ENCODE measurements at places on chromosomes 5 and 9.

GRCh38 chr5:1889321-1890065 lies 6.8 kb upstream of the IRX4 start:
- DNase-seq = no peak

DNA sequence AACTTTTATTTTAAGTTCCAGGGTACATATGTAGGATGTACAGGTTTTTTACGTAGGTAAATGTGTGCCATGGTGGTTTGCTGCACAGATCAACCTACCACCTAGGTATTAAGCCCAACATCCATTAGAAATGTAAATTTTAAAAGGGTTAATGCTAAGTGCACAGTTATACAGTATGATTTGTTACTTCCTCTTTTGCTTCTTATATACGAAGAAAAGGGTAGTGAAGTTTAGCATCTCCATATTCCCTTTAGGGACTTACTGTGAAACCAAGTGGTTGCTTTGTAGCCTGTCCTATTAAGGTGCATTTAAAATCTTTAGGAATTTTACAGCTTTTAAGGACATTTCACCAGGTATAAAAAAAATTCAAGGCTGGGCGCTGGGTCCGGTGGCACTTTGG lies 46.4 kb downstream of the RBM27 start:
- DNase-seq = no peak

- DNase-seq = no peak
These were observed 367.5 kb downstream of the DEPDC1B start for GRCh38 chr5:60332244-60333004.

GRCh38 chr5:81650987-81651386 lies 99.9 kb downstream of the SSBP2 start:
- no peak for DNase-seq

- no peak for DNase-seq
These were observed 286.4 kb downstream of the DENND1A start for GRCh38 chr9:123643518-123643917.

DNA sequence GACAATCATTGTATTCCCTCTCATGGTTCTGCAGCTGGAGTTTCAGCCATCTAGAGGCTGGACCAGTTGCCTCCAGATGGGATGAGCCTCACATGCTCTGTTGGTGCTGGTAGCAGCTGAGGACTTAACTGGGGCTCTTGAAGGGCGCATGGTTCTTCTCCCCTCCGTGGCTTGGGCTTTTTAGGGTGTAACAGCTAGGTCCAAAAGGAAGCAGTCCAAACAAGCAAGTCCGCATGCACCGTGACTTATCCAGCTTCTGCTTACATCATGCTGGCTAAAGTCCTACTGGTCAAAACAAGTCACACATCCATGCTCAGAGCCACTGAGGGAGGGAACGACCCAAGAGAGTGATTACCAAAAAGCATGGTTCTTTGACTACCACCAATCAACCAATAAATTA lies 31.6 kb upstream of the SH3RF2 start:
- no peak for DNase-seq

- no peak for DNase-seq
These were observed 281.3 kb downstream of the ARRDC3 start for GRCh38 chr5:91101600-91102379.

- DNase-seq = no peak
These were observed 94.4 kb upstream of the IL6ST start for GRCh38 chr5:56088967-56089829.

DNA sequence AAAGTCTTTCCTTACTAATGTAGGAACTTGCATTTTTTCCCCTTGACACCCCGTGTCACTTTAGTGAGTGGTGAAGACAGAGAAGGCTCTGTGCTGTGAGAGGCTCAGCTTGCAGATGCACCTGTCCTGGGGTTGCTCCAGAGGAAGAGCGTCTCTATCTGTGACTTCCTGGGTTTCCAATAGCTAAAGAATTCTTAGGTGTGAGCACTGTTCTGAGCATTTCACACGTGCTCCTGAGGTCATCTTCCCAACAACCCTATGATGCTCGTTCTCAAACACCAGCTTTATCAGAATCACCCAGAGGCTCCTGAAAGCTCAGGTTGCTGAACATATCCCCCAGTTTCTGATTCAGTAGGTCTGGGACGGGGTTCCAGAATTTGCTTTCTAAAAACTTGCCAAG lies 6.4 kb upstream of the CTSV start:
- no peak for DNase-seq

DNA sequence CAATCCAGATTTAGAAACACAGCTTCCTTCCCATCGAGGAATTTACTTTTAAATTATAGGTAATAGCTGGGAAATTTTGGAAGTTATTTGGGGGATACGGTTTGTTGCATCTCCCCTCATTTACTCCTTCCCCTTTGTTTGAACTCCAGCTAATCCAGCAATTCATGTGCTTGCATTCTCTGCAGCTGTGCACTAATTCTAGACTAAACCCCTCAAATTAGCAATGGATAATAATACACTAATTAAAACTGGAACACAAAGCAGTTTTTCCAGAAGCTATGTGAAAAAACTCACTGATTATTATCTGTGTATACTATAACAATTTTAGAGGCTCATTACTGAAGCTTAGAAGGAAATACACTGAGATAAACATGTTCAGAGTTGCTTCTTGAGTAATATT lies 751.2 kb upstream of the ZNF608 start:
- DNase-seq = no peak

GRCh38 chr5:156322666-156323065 lies 4.3 kb upstream of the SGCD start:
- DNase-seq = no peak

GRCh38 chr5:10266839-10267238 lies 16.8 kb downstream of the CCT5 start:
- no peak for DNase-seq

DNA sequence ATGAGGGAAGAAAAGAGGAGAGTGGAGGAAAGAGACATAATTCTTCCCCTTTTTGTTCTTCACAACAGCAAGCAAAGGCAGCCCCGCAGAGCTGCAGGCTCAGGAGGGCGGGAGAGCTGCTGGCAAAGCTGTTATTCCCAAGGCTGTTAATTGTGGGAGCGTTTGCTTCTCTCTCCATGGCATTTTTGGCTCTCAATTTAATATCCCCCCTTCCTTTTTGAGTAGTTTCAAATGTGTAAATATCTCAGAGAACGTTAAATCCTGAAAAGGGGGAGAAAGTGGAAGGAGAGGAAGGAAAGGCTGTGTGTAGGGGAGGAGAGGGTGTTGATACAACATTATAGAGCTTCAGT lies 165.7 kb downstream of the NSG2 start:
- no peak for DNase-seq

DNA sequence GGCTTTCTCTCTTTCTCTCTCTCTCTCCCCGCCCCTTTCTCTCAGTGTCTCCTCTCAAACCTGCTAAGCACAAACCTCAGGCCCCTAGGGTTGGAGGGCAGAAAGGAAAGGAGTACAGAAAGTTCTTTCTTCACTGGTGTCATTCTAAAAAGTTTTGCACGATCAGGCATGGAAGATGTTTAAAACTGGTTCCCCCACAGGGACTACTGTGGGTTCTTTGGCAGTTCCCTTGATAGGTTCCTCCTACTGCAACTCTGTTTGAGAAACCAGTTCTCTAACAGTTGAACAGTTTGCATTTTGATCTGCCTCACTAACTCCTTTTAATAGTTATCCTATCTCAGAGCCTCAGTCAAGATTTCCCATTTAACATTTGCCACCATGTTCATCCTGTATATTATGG lies 82.9 kb downstream of the CDO1 start:
- DNase-seq = no peak

DNA sequence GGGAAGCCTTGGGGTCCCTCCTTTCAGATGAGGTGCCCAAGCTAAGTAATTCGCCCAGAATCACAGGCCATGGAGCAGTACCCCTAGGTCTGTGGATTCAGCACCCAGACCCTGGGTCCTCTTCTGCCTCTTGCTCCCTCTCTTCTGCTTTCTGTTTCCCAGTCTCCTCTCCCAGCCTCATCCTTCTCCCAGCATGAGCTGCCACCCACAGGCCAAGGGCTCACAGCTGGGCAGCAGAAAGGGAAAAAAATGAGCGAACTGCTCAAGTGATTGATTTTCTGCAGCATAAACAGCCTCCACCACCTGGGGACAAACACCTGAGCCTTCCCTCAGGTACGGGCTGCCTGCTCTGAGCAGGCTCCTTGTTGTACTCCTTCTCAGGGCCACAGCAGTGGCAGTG lies 113.9 kb upstream of the SAP30L start:
- DNase-seq = no peak

DNA sequence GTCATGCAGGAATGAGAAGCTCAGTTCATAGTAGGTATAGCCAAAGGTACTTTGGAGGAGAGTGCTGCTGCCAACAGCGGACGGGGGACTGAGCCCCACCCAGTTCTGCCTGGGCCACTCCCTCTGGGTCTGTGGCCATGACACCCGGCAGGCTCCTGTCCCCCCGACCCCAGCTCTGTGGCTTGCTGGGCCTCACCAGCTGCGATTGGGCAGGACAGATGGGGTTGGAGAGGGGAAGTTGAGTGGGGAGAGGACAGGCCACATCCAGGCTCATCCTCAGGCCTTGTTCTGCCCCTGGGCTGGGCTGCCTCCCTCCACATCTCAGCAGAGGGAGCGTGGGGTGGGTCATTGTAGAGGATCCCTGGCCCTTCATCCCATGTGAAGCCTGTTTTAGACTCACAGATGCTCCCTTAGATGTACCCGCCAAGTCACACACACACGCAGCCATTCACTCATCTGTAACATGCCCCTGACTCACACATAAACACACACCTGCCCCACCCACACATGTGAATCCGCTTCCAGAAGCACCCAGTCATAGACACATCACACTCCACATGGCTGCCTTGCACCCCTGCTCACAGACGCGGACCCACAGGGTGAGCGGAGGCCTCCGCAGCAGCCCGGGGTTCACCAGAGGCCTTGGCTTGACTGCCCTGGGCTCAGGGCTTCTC lies 48.8 kb downstream of the NTNG2 start:
- DNase-seq = no peak

DNA sequence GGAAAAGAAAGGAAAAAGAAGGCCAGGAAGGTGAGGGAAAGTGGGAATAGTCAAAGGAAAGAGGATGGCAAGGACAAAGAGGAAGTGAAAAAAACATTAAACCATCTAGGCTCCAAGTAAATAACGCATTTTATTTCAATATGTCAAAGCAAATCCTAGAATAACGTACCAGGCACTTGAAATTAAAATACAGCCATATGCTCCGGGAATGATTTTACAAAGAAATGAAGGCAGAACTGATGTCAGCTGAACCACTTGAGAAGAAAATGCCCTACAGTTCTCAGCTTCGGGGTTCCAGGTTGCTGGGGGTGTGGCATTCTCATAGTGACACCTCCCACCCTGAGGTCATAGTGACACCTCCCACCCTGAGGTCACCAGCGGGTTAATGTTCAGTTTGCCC lies 281.6 kb downstream of the SEMA5A start:
- no peak for DNase-seq

- no peak for DNase-seq
These were observed 34.5 kb downstream of the CREBRF start for GRCh38 chr5:173090639-173091038.

DNA sequence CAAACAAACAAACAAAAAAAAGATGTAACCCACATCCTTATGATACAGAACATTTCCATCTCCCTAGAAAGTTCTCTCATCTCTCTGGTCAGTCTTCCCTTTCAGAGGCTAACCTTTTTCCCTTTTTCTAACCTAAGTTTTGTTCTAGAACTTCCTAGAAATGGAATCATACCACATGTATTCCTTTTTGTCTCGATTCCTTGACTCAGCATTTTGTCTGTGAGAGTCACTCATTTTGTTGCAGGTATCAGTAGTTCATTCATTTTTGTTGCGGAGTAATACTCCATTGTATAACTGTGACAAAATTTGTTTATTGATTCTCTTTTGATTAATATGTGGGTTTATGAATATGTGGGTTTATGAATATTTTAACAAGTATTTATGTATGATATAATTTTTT lies 400.0 kb upstream of the PDE4D start:
- DNase-seq = no peak

- DNase-seq = no peak
These were observed 78.2 kb upstream of the ARAP3 start for GRCh38 chr5:141760193-141760592.

GRCh38 chr5:176700239-176700847 lies 53.1 kb downstream of the TSPAN17 start:
- no peak for DNase-seq

DNA sequence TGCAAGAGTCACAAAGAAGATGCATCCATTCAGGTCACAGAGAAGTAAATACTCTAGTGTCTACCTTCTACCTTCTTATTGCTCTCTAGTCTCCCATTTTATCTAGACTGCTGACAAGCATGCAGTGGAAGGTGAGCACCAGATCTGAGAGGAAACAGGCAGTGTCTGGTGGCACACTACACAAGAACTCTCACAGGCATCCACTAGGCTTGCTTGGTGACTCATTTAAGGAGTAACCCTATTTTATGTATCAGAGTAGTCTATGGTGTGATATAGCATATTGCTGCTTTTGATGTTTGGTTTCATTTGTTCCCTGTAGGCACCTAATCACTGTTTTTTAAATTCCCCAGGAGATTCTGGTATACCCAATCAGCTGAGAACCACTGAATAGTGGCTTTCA lies 1.6 kb upstream of the THBS4 start:
- DNase-seq = no peak
